ENCODE measurements at places on chromosomes 2 and 18.

- DNase-seq: no peak
These were observed 52.6 kb upstream of the GALR1 start for GRCh38 chr18:77197073-77197472.

- no peak for DNase-seq
These were observed 20.1 kb upstream of the PPP3R1 start for GRCh38 chr2:68272246-68272994.

DNA sequence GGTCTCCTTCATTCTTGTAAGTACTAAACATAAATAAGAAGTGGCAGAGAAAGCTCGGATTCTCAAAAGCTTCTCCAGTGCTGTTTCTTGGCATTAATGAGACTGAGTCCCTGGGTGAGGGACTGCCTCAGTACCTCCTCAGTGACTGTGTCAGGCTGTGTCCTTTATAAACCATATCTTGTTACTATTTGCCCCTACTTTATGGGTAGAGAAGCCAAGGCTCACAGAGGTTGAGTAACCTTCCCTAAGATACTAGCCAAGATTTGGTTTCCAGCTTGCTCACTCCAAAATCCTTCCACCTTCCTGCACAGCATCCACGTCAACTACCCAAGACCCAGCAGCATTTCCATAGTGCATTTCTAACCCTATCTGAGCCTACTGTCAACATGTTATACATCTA lies 55.6 kb downstream of the THUMPD2 start:
- DNase-seq: no peak

DNA sequence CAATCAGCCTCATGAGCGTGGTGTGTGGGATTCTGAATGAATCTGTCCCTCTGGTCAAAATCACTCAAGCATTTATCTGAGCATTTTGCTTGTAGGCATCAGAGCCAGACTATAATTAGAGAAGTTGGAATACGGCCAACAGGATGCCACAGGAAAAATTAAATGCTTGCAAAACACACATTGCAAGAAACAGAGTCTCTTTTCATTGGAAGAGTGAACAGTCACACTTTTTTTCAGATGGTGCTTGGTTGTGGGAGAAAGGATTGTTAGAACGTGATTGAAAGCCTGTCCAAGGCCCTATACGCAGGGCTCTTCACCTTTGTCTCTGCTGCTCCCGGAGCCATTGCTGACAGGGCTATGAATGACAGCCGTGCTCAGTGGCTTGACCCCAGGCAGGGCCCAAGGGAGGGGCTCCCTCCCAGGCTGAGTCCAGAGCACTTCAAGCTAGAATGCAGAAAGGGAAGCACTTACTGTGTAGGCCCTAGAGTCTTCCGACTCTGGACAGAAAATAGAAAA lies 59.8 kb downstream of the SNTG2 start:
- peak; percentile 86 for DNase-seq

GRCh38 chr2:235021752-235022151 lies 69.9 kb downstream of the SH3BP4 start:
- DNase-seq: no peak

DNA sequence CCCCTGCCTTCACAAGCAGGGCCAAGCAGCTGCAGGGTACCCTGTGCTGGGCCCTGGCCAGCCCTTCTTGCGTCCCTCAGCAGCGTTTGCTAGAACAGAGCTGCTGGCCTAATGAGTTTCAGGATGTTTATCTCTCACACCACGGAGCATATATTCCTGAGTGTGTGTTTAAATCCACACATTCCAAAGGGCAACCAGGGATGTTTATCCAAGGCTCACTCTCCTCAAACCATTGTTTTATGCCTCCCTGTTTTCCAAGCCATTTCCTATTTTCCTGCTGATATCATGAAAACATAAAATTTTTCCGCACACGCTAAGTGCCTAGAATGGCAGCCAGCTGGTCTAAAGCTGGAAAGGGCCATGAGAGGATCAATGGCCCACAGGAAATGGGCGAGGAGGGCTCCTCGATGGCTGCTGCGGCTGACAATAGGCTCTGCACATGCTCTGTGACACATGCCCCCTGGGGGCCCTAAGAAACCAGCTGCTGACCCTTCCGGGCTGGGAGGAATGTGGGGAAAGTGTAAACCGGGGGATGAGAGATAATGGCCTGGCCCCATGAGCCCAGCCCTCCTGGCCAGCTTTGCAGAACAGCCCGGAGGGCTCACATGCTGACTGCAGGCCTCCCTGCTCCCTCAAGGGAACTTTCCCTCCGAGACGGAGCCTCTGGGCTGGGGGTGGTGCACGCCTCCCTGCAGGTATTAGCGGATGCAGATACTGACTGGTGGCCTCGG lies 194.0 kb downstream of the NDUFA10 start:
- DNase-seq: no peak

DNA sequence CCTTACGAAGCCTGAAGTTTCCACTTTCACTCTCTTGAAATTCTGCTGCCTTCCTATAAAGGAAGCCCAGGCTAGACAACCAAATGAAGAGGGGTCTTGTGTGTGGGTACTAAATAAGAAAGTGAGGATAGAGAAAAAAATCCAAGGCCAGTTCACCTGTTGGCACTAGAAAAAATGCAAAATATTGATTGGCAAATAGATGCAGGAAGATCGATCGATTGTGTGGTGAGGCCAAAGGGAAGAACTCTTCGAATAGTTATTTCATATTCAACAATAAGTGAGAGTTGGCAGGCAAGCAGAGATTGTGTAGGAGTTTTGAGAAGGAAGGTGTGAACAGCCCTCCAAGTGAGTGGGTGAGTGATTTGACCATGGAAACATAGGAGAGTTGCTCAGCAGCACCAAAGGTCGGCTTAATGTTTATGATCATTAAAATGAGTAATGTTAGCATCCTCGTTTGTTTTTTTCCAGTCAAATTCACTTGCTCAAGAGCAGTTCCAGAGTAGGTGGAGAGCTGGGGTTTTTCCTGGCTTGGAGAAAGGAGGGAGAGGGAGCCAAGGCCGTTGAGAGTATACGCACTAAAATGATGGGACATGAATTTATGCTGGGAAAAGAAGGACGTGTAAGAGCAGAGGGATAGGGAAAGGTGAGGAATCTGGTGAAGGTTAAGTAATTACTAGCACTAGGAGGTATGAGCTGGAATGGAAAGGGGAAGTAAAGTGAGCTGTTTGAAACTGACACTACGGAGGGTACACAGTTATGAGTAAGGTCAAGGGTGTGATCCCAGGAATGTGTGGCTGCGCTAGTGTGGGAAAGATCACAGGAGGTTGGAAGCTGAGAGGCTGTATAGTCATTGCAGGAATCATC lies 1.1 kb upstream of the NAPG start:
- DNase-seq: no peak

DNA sequence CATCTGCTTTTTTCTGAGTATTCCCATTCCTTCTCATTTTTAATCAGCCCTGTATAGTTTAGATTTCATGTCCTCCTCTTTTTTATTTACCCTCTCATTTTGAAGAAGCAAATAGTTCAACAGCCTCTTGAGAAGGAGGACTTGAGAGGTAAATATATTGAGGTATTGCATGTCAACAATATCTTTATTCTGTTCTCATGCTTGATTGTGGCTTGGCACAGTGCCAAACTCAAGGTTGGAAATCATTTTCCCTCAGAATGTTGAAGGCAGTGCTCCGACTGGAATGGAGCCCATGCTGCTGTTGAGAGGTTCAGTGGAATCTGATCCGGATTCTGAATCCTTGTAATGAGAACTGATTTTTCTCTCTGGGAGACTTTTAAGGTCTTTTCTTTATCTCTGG lies 31.0 kb upstream of the GALNT3 start:
- peak; percentile 39 for DNase-seq

GRCh38 chr2:29219374-29219773 lies 104.2 kb downstream of the CLIP4 start:
- no peak for DNase-seq

DNA sequence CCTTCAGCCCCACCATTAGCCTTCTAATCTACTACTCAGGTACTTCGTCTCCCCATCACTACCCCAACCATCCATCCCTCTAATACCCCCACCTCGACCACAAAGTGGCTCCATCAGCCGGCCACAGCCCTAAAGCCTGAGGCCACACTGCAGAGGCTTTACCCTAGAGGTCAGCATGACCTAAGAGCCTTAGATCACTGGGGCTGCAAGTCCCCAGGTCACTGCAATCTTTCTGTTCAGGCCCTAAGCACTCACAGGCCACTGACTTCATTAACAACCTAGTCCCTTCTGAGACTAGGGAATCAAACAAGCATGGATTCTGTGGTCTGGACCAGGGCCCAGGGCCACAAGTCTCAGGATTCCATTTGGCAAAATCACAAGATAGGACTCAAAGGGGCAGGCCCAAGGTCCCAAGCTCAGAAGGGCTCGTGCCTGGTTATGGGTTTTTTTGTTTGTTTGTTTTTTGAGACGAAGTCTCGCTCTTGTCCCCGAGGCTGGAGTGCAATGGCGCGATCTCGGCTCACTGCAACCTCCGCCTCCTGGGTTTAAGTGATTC lies 37.0 kb upstream of the PKDCC start:
- no peak for DNase-seq

DNA sequence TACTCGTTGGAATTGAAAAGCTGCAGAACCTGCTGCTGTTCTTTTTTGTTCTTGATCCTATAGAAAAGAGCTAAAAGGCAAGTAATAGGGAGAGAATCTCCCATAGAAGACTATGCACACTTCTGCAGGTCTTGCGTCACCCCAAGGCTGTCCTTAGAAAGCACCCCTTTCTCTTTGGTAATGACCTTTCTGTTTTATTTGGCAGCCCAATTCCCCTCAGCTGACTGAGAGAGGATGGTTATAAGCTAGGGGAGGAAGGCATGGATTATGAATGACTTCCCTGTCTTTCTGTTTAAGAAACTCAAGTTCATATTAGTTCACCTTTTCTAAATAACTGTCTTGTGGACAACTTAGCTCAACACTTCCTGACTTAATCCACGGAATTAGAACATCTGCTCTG lies 122.9 kb downstream of the TXNL1 start:
- no peak for DNase-seq

DNA sequence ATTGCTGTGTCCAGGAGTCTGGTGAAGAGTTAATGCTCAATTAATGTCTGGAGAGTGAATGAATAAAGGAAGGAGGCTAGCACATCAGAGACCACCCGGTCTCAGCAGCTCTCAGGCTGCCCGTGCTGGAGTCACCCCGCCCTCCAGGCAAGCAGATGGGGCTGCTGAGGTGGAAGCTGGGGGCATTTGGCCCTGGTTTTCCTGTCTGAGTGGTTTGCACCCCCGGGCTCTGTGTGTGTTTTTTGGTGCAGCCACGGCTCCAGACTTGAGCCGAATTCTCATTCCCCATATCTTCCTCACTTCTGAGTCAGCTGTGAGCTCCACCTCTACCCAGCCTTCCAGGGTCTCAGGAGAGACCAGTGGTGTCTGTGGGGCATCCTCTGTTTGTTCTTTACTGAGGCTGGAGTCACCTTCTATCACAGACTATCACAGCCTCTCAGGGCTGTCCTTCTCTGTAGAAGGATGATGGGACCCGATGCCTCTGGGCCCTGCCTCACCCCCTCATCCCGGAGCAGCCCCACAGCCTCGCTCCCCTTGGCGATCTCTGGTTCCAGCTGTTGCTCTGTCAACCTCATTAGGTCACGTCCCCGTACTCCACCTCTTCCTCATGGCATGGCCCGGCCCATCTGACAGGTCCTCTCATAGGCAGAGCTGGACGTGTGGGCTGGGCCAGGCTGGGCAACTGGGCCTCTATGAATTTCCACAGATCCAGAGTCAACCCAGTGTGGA lies 60.8 kb downstream of the HS1BP3 start:
- DNase-seq: no peak

- no peak for DNase-seq
These were observed 127.7 kb upstream of the CHST9 start for GRCh38 chr18:27312853-27313252.

- no peak for DNase-seq
These were observed 70.9 kb upstream of the HAAO start for GRCh38 chr2:42863320-42863719.

DNA sequence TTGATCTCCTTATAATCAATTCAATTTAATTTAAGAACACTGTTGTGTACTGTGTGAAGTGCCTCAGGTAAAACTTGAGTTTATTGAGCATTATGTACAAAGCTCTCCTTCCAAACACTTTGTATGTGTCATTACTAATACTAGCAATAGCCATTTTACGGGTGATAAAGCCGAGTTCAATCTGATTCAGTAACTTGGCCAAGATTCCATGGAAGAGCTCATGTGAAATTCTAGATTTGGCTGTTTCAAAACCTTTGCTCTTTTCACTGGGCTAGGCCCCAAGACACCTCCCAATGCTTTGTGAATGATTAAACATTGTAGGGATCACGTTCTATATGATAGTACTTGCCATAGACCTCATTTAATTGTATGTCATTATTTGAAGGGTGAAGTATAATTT lies 8.9 kb upstream of the NFE2L2 start:
- no peak for DNase-seq

GRCh38 chr2:240687741-240688552 lies 3.7 kb upstream of the AQP12A start:
- DNase-seq: no peak

GRCh38 chr18:48475635-48476549 lies 62.9 kb upstream of the CTIF start:
- peak; percentile 79 for DNase-seq

DNA sequence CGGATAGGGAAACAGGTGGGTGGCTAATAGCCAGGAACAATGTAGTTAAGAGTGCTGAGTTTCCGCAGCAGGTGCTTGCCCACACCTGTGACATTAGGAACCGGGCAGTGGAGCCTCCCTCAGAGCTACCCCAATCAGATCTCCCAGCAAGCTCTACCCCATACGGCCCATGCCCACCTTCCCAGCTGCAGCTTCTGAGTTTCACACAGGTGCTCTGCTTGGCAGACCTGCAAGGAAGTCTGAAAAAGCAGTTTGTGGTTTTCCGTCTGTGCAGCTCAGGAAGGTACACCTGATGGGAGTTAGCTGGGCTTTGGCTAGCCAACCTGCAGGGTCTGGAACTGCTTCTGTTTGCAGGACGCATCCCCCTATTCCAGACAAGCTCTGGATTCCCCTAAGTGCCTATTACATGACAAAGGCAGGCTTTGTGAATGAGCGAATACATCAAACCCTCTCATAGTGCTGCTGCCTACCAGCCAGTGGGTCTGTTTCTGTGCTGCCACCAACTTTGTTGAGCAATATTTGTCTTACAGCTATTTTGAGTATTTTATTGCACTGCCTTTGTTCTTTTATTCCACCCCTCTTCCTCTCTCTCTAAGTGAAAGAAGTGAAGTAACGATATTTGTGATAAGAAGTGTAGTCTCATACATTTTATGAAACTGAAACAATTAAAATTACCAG lies 24.7 kb upstream of the CEP68 start:
- peak; percentile 26 for DNase-seq

GRCh38 chr2:65465124-65465523 lies 32.7 kb upstream of the SPRED2 start:
- no peak for DNase-seq

- DNase-seq: no peak
These were observed 21.7 kb downstream of the HS1BP3 start for GRCh38 chr2:20629181-20629580.

DNA sequence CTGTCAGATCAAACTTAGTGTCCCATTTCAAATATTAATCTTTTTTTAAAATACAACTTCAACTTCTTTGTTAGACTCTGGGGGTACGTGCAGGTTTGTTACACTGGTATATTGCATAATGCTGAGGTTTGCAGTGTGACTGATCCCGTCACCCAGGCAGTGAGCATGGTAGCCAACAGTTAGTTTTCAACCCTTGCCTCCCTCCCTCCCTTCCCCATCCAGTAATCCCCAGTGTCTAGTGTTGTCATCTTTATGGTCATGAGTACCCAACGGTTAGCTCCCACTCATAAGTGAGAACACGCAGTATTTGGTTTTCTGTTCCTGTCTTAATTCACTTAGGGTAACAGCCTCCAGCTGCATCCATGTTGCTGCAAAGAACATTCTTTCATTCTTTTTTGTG lies 23.9 kb downstream of the NOL10 start:
- DNase-seq: no peak

Measured in COR-L47 (cell line).